ENCODE measurements at places on chromosomes 7 and 10.

DNA sequence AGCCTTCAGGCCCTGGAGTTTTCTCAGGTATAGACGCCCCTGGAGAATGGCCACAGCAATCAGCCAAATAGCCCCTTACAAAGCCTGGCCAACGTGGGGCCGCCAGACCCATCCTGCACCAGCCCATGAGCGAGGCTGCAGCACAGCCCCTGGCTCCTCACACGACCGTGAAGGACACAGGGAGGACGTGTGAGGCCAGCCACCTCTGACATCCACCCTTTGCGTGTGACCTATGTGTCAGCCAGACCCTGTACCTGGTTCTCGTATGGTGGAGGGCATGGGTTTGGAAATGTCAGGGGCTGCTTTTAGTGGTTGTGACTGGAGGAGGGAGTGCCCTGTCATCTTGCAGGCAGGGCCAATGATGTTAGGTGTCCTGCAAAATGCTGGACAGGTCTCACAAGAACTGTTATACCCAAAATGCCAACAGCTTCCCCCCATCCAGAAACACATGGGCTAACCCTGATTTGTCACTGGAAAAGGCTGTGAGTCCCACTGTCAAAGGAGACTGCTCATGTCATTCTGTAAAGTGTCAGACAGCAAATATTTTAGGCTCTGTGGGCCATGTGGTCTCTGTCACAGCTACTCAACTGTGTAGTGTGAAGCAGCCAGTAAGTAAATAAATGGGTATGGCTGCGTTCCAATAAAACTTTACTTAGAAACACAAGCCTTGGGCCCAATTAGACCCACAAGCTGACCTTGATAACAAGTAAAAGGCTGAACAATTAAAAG, 30.0 kb downstream of the NOD1 start:
- DNase-seq, result no peak

GRCh38 chr7:143451122-143451521, 7.9 kb downstream of the TAS2R60 start:
- DNase-seq, result no peak

DNA sequence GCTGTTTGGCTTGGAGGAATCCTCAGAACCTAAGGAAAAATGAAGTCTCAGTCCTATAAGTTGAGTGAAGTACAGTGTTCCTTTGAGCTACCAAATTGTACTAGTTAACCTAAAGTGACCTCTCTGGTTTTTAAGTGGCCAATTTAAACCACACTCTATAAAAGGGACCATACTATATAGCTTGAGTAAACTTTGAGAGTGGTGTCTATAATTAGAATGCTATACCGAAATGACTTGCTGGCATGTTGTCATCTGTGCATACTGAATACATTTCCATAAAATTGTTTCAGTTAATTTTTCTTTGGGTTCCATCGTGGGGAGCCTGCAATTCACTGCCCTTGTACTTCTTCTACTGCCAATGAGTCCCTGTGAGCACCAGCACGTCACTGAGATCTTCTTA, 151.1 kb downstream of the DKK1 start:
- DNase-seq, result no peak

- DNase-seq, result no peak
These were observed 9.7 kb downstream of the BAMBI start for GRCh38 chr10:28686835-28687682.

GRCh38 chr10:29546773-29547313, 87.9 kb downstream of the SVIL start:
- no peak for DNase-seq

- no peak for DNase-seq
These were observed 155.7 kb downstream of the PTPRN2 start for GRCh38 chr7:158431941-158432347.

- no peak for DNase-seq
These were observed 2.7 kb downstream of the LRRC20 start for GRCh38 chr10:70379581-70380176.

DNA sequence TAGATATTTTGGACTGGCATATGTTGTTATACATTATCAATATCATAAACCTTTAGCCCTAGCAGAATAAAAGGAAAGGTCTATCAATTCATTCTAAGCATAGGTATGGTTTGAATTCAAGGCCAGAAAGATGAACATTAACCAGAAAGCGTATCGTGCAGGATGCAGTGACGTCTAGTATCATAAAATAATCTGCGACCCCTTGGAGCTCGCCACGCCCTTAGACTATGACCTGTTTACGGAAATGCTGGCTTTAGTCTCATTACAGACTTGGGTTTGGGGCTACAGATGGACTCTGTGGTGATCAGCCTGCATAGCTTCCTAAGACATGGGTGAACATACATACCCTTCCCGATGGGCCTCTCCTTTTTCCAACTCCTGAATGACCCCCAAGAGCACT, 21.5 kb downstream of the INSYN2A start:
- no peak for DNase-seq

DNA sequence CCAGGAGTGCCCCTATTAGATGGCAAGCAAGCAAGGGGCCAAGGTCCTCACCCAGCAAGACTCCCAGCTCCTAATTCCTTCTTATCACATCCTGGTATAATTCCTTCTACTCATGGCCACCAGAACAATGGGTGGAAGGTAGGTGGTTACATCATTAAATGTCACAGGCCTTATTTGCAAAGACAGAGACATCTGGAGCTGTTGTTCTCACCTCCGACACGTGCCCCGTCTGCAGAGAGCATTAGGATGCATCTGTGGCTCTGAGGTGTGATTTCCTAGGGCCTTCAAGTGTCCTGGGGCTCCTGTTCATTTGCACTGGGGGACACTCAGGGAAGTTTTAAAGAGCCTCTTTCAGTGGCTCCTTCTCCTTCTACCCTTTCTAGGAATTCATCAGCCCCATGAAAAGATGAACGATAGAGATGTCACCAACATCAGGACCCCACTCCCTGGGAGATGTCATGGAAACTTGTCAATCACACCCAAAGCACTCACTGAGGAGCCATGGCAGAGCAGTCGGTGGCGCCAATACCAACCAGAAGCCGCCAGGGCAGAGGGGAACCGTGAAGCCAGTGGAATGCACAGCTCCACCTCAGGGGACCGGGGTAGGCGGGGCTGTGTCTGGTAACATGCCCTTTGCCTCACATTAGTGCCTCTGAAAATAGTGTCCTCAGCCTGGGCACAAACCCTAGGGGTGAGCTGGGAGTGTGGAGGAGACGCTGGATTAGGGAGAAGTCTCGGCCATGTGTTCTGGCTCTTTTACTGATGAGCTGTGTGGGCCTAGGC, 2.9 kb upstream of the ATP6V0E2 start:
- DNase-seq, result no peak

DNA sequence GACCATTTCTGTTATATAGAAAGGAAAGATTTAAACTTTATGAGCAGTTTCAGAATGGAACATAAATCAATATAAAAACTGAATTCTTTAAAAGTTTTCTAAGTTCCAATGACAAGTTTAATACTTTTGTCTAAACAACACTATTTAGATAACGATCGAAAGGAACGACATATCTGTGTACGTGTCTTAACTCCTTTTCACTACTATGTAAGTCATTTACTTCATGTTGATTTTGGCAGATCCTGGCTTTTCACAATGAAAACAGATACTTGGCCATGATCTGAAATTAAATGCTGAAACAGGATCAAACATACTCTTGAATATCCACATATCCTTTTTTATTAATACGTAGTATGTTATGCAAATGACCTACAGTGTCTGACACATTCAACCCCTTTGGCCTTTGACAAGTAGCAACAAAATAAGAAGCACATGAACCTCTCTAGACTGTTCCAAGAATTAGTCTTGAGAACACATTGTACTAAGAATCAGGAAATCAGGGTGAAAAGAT, 41.9 kb downstream of the RNLS start:
- DNase-seq, result no peak

GRCh38 chr7:138468244-138469123, 8.4 kb downstream of the TRIM24 start:
- DNase-seq, result no peak

- no peak for DNase-seq
These were observed 449.0 kb downstream of the GRID1 start for GRCh38 chr10:85917601-85918000.

DNA sequence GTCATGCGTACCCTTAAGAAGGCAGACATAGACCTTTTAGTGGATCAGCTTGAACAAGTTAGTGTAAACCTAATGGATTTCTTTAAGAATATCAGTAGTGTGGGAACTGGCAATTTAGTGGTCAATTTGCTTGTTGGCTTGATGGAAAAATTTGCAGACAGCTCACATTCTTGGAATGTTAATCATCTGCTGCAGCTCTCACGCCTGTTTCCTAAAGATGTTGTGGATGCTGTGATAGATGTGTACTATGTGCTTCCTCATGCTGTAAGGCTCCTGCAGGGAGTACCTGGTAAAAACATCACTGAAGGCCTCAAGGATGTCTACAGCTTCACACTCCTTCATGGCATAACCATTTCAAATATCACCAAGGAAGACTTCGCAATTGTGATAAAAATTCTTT, 103.4 kb downstream of the ABCA13 start:
- DNase-seq, result no peak

GRCh38 chr10:69969977-69970376, 82.7 kb upstream of the MACROH2A2 start:
- no peak for DNase-seq

DNA sequence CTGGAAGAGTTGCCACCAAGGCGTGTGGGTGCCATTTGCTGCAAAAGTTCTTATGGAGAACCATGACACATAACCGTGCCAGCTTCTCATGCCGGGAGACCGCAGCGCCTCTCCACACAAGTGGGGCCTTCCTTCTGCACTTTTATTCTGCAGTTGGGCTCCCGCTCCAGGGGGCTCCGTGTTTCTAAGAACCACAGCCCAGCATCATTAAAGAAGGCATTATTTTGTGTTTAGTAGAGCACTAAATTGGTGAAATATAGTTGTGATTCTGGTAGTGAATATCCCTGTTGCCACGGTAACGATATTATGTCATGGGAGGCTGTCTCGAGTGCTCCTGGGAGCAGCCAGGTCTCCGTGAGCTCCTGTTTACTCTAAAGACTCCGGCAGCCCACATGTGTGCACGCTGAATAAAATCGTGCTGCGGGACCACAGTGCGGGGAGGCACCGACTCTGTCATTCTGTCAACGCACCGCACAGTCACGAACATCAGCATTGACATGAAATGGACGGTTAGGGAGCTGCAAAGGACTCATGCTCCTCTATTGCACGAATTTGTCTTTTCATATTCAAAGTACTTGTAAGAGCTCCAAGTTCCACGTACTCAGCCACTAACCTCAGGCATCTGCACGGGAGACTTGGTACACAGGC, 68.8 kb upstream of the PITRM1 start:
- DNase-seq, result no peak

DNA sequence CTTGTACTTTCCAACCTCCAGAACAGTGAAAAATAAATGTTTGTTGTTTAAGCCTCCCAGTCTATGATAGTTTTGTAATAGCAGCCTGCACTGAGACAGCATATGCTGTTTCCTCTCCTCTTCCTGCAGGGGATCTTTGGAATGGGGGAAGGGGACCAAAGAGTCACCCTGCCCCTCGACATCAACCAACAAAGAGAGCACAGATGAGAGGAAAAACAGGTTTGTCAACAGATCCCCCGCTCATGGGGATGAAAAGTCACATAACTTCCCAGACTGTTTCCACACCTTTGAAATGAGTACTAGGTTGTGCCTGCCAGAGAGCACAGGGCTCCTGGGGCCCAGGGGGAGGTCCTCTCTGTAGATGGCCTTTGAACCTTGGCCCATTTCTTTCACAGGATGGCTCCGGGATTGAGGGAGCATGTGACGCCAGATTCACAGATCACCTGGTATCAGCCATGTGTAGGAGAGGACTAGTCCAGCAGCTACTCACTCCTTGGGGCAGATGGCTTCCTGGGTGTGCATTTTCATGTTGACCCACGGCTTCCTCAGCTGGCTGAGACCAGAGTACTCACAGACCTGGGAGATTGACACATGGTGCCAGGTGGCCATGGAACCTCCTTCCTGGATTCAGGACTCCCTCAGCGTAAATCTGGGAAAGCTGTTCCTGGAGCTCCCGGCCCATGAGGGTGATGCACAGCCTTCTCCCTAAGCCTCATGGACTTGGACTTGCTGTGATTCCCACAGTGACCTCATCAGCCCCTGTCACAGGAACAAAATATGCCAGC, 125.6 kb downstream of the CXCL12 start:
- DNase-seq, result no peak

DNA sequence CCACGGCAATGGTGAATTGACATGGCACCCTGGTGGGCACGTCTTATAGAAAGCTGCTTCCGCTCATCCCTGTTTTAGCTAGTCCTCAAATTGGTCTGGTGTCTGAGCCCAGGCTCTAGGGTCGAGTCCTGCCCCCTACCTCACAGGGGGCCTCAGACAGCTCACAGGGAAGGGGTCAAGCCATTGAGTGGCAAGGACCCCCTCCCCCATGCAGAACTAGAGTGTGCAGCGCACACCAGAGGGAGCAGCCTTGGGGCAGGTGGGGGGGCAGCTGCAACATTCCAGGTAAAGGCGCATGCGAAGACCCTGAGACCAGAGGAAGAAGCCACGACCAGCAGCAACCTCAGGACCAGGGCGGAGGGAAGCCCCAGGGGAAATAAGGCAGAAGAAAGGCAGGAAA, 240.4 kb upstream of the PPP2R2D start:
- no peak for DNase-seq

DNA sequence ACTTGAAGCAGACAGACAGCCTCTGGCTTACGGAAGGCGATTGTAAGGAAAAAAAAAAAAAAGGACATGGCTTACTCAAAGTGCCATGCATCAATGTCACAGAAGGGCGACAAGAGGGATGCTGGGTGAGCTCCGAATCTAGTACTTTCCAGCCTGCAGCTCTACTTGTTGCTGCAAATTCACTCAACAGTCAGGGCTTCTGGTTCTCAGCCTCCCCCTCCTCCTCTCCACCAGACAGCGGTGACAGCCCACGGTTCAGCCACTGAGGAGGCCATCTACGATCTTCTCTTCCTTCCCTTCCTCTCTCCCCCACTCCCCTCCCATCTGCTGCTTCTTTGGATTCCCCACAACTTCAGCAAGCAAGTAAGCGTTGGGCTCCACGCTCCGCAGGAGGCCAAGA, 63.5 kb downstream of the PRKAG2 start:
- no peak for DNase-seq

- no peak for DNase-seq
These were observed 12.0 kb downstream of the AFAP1L2 start for GRCh38 chr10:114392112-114392835.

GRCh38 chr7:155547161-155547791, 917 bp upstream of the CNPY1 start:
- DNase-seq, result no peak

GRCh38 chr10:124287071-124287685, 131.5 kb downstream of the OAT start:
- DNase-seq, result no peak

DNA sequence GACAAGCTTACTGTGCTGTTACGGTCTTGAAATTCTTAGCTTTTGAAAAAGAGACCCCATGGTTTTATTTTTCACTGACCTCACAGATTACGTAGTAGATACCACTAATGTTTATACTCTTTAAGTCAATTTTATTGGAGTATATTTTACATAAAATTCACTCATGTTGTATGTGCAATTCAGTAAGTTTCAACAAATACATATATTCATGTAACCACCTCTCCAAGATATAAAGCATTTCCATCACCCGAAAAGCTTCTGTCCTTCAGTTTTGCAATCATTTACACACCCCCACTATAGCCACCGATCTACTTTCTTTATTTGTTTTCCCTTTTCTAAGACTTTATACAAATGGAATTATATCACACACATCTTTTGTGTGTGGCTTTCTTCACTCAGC, 199.2 kb downstream of the PHF14 start:
- no peak for DNase-seq

Data from stimulated activated CD8-positive, alpha-beta memory T cell treated with anti-CD3 and anti-CD28 coated beads, Interleukin-7, amount 100 ng/mL, for 4 hours (primary cell).